ENCODE measurements at places on chromosomes 16 and 17.

- no peak for DNase-seq
Measured at GRCh38 chr16:88655053-88655732, 4.3 kb upstream of the CYBA start.

- DNase-seq: no peak
Measured at GRCh38 chr17:75456039-75456416, 407 bp upstream of the TMEM94 start.

DNA sequence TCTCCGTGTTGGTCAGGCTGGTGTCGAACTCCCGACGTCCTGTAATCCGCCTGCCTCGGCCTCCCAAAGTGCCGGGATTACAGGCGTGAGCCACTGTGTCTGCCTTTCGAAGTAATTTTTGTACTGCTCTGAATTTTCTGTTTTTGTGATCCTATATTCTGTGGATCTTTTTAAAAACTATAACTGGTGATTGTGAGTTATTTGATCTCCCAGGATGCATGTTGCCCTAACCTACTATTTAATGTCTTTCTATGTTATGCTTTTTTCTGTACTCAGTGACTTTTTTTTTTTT lies 2.5 kb downstream of the RSPRY1 start:
- DNase-seq: no peak

GRCh38 chr17:69271023-69271422 lies 42.4 kb upstream of the ABCA10 start:
- no peak for DNase-seq

DNA sequence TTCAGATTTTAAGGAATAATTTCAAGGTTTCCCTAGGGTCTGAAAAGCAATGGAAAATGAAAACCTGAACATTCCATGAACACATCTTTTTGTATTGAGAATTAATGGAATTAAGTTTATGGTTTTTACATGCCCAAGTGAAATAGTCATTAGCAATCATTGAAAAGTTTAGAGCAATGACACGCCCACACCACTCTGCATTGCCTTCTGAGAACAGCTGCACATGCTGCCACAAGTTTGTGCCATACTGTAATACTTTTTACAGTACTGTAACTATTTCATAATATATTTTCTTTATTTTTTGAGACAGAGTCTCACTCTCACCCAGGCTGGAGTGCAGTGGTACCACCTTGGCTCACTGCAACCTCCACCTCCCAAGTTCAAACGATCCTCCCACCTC lies 345.2 kb upstream of the PMFBP1 start:
- DNase-seq: no peak

DNA sequence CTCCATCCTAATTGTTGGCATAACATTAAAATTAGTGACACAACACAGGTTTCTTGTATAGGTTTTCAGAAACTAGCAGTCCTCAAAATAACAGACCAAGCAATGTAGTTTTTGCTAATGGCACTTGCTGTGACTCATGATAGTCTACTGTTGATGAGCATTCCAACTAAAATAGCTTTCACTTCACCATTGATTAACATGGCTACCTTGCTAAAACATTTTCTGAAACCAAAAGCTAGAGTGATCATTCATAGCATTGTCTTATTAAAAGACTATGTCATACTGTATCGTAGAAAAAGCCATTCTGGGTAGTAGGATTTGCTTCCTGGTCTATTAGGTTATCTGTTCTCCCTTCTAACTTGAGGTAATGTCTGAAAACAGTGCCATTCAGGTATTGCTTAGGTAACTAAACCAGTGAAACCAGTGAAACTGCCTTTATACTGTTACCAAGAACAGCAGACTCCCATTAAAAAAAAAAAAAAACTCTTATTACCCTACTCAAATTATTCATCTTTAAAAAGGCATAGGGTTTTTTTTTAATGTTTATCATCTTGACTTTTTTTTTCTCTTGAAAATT lies 2.5 kb upstream of the CLTC start:
- no peak for DNase-seq
